ENCODE measurements at places on chromosomes 2 and 18. TPM values are rescaled to one million over a fixed set of nuclear protein-coding genes. Genes with fewer than 3 reads are reported as not detected.

The CLEC4F gene
- total RNA-seq: not detected

The INSIG2 gene
- total RNA-seq: 25.4 TPM

The ST8SIA3 gene
- not detected for total RNA-seq

The RIT2 gene
- not detected for total RNA-seq

The ST6GAL2 gene
- not detected for total RNA-seq

The SF3B1 gene
- total RNA-seq: 334 TPM

The ONECUT2 gene
- not detected for total RNA-seq

The ANKRD29 gene
- total RNA-seq: not detected

The CIB4 gene
- not detected for total RNA-seq

The GCFC2 gene
- 25.4 TPM for total RNA-seq

The MAP3K19 gene
- total RNA-seq: not detected

The MYO3B gene
- 0.04 TPM for total RNA-seq

The CHST10 gene
- 3.1 TPM for total RNA-seq

The VIT gene
- not detected for total RNA-seq

The POTEC gene
- total RNA-seq: not detected

The SERTAD2 gene
- 18.7 TPM for total RNA-seq

The SPDYA gene
- 1.5 TPM for total RNA-seq

The GAREM1 gene
- not detected for total RNA-seq

The SERPINB4 gene
- total RNA-seq: not detected

The HOXD3 gene
- not detected for total RNA-seq
